ENCODE measurements at places on chromosomes 16 and 17.

- no peak for DNase-seq
These were observed 27.1 kb downstream of the USP10 start for GRCh38 chr16:84726669-84727467.

DNA sequence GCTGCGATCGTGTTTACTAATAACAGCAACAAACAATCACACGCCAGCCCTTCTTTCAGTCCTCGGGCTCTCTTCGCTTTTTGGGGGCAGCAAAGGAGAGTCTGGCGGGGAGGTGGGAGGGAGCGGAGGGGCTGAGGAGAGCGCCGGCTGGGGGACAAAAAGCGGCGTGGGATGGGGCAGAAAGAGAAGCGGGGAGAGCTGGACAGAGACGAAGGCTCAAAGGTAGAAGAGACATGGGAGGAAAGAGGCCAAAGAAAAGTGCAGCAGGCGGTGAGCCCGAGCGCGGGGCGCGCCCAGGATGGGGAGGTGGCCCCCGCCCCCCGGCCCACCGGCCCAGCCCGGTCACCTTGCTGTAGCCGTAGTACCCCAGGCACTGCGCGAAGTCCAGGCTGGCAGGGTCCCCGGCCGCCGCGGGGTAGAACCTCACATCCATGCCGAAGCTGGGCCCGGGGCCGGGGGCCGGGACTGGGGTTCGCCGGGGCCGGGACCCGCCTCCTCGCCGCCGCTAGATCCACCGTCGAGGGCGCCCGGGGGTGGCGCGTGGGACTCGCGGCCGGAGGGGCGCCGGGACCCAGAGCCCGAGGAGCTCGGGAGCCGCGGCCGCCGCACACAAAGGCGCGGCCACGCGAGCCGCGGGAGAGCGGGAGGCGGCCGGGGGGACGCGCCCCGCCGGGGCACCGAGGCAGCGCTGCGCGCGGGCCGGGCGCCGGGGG, 496 bp downstream of the TOX3 start:
- peak; percentile 70 for DNase-seq

- DNase-seq = no peak
These were observed 15.3 kb upstream of the TRIM37 start for GRCh38 chr17:59121901-59122480.

GRCh38 chr16:30087181-30087898, 4.4 kb downstream of the TBX6 start:
- DNase-seq = no peak

DNA sequence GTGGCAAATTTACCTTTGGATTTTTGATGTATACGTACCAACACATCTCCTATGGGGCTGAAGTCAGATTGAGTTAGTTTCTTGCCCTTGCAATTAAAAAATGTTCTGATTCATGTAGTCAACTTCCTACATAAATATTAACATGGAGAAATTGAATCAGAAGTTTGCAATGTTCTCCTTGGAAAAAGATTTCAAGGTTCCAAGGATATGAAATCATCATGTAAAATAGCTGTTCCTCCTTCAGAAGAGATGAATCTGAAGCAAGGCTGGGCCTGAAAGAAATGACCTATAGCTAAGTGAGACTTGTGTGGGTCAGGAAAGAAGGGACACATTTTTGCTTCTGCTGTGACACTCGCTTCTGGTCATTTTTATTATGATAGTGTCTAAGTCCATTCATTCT, 131.7 kb downstream of the RGS9 start:
- no peak for DNase-seq

DNA sequence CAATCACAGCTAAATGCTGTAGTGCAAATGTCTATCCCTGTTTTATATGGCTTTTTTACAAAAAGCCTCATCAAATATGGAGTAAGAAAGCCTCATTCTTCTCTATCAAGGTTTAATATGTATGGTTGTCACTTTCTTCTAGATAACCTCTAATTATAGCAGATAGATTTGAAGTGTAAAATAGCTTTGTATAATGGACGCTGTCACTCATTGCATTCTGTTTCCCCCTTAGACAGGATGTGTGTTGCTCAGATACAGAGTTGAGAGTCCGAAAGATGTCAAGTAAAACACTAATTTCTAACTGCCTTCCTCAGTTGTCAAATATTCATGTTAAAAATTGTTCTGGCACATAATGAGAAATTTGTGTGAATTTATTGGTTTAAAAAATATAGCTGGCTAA, 88.0 kb downstream of the NLK start:
- DNase-seq = peak; percentile 2

- no peak for DNase-seq
These were observed 12.2 kb upstream of the SLX4 start for GRCh38 chr16:3623642-3624041.

- DNase-seq = no peak
These were observed 11.7 kb upstream of the CD300LD start for GRCh38 chr17:74603746-74604145.

DNA sequence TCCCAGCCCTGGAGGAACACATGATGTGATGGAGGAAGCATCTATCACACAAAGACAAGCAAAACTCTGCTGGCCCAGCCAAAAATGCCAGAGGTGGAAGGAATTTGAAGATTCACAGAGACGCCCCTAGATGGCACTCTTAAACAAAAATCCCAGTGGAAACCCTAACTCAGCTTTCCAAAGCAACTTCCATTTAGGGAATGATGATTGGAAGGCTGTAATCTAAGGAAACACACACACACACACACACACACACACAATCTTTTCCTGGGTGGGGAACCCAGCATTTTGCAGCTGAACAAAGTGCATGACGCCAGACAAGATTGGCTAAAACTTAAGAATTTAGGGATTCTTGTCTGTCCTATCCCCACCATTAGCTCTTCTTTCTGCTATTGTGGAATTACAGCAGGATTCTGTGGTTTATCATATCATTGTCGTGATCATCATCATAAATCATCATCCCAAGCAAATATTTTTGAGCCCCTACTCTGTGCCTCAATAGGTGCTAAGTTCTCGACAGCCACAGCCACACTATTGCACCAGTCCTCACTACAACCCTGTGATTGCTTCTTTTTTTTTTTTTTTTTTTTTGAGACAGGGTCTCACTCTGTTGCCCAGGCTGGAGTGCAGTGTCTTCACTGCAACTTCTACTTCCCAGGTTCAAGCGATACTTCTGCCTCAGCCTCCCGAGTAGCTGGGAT, 1.6 kb upstream of the LDAF1 start:
- peak; percentile 76 for DNase-seq

DNA sequence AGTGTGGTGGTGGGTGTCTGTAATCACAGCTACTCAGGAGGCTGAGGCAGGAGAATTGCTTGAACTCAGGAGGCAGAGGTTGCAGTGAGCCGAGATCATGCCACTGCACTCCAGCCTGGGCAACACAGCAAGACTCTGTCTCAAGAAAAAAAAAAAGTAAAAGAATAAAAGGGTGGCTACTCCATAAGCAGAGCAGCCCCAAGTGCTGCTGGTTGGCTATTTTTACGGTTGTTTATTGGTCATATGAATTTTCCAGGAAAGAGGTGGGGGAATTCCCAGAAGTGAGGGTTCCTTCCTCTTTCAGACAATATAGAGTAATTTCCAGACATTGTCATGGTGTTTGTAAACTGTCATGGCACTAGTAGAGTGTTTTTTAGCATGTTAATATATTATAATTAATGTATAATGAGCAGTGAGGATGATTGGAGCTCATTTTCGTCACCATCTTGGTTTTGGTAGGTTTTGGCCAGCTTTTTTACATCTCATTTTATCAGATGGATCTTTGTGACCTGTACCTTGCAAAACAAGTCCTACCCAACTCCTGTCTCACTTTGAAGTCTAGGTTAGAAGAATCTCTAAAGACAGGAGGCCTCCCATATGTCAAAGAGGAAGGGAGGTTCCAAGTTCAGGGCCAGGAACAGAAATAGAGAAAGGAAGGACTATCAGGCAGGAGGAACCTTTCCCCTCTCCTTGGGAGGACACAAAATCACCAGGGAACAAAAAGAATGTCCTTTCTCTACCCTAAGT, 39.1 kb downstream of the HOXB1 start:
- DNase-seq = no peak

DNA sequence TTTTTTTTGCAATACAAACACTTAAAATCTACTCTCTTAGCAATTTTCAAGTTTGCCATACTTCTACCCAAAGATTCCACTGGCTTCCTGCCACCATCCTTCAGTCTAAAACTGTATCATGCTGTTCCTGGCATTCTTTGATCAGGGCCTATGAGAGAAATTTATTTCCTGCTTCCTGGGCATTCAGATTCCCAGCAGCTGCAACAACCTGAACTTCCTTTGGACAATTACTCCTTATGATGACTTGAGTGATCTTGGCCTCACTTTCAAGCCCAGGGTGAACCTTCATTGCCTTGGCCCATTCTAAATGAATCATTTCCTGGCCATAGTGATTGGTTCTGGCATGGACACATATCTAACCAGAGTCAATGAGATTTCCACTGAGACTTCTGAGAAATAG, 18.0 kb upstream of the MON1B start:
- DNase-seq = no peak

- no peak for DNase-seq
These were observed 221.0 kb downstream of the UTP18 start for GRCh38 chr17:51481370-51481769.

- no peak for DNase-seq
These were observed 52.7 kb downstream of the CCDC42 start for GRCh38 chr17:8691931-8692330.

DNA sequence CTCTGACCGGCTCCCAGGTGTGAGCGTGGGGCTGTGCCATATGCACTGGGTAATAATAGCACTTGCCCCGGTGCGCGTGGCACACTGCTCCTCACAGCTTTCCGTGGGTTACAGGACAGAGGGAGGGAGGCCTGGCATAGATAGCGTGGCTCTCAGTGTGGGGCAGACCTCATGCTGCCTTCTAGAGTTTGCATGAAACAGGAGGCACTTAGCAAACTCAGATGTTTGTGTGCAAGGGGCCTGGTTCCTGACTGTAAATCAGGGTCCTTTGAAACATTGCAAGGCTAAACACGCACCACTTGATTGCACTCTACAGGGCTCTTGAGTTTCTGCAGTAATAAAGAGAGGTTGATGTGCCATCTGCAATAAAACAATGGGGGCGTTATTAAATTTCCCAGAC, 101.7 kb downstream of the RPTOR start:
- DNase-seq = peak; percentile 29

DNA sequence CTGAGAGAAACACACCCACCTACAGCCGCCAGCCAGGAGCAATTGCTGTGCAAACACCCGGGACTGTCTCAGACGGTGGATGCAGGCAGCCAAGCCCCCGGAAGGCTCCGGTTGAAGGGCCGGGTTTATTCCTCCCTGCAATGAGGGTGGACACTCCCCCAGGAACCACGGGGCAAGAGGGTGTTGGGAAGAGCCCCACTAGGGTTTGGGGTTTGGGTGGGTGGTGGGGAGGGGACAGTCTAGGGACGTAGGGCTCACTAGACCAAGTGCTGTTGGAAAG, 19.2 kb downstream of the JPH3 start:
- DNase-seq = no peak

- no peak for DNase-seq
These were observed 58.2 kb downstream of the CYLD start for GRCh38 chr16:50800074-50800473.

DNA sequence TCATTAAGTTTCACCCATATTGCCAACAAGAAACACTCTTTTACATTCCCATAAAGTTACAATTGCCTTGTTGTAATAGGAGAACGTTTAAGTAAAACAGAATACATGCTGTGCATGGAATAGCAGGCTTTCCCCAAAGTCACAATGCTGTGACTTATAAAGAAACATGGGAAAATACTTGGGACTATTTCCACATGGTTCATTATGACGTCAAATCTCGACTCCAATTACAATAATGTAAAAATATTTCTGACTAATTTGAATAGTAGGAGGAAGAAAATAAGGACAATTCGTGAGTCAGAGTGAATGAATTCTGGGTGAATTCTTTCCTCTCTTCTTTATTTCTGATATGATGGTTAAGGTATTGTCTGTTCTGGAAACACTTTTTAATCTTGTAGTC, 52.8 kb downstream of the CDH11 start:
- no peak for DNase-seq

GRCh38 chr17:79937391-79938335, 98.0 kb downstream of the TBC1D16 start:
- DNase-seq = no peak

- no peak for DNase-seq
These were observed 145.1 kb upstream of the NOG start for GRCh38 chr17:56448371-56448770.

DNA sequence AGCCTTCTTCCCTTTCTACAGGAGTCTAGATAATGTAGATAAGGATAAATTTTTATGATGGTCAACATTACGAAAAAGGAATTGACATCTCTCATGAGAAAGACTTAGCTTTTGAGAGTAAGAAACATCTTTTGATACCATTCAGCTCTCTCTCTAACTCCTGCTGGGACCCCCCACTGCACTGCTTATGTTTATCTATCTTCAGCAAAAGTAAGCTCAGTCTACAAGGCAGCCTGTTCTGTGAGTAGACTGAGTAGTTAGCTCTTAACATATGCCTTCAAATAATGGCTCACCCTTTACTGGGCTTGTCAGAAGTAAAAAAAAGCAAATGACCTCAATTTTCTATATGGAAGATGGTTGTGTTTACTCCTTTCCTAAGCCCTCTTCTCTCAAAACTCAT, 372.2 kb upstream of the CDH11 start:
- no peak for DNase-seq

DNA sequence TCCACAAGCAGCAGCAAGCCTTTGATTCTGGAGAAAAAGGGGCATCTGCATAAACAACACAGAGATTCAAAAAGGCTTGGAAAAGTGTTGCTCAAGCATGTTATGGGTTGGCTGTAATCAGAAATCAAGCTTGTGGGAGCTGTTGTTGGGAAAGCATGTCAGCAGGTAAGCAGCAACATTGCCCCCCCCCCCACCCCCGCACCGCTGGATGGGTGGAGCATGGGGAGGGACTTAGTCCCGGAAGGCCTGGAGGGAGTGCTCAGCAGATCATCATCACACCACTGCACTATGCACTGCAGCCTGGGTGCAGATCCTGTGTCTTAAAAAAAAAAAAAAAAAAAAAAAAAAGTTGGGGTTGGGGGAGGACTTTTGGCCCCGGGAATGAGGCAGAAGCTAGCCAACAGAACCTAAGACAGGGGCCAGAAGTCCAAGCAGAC, 16.8 kb upstream of the AKAP1 start:
- DNase-seq = no peak

GRCh38 chr16:1688807-1689560, 10.9 kb downstream of the JPT2 start:
- no peak for DNase-seq

DNA sequence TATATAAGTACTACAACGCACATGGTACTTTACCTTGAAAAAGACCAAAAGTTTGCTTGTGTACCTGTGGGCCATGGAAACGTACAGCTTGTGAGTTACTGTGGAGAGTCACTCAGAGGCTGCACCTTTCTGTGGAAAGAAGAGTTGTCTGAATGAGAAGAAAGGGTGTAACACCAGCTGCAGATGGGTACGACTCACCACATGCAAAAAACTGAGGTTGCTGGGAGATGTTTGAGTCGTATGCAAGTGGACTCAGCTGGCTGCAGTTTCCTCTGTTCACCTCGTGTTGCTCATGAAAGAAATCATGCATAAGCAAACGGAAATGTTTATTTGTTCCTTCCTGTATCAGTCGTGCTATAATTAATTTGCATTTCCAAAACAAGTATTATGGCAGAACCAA, 22.4 kb upstream of the DYNLRB2 start:
- no peak for DNase-seq
